ENCODE measurements at places on chromosomes 4 and X.

GRCh38 chr4:139670775-139671174 lies 5.2 kb downstream of the MGST2 start:
- DNase-seq = no peak

GRCh38 chr4:13325744-13326143 lies 158.4 kb downstream of the RAB28 start:
- no peak for DNase-seq

DNA sequence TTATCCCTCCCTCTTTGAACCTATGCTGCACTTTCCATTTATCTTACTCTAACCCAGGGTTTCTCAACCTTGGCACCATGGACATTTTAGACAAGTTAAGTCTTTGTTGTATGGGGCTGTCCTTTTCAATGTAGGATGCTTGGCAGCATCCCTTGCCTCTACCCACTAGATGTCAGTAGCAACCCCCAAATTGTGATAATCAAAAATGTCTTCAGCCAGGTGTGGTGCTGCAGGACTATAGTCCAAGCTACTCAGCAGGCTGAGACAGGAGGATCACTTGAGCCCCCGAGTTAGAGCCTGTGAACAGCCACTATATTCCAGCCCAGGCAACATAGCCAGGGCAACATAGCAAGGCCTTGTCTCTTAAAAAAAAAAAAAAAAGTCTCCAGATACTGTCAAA lies 7.0 kb downstream of the LRCH2 start:
- no peak for DNase-seq

DNA sequence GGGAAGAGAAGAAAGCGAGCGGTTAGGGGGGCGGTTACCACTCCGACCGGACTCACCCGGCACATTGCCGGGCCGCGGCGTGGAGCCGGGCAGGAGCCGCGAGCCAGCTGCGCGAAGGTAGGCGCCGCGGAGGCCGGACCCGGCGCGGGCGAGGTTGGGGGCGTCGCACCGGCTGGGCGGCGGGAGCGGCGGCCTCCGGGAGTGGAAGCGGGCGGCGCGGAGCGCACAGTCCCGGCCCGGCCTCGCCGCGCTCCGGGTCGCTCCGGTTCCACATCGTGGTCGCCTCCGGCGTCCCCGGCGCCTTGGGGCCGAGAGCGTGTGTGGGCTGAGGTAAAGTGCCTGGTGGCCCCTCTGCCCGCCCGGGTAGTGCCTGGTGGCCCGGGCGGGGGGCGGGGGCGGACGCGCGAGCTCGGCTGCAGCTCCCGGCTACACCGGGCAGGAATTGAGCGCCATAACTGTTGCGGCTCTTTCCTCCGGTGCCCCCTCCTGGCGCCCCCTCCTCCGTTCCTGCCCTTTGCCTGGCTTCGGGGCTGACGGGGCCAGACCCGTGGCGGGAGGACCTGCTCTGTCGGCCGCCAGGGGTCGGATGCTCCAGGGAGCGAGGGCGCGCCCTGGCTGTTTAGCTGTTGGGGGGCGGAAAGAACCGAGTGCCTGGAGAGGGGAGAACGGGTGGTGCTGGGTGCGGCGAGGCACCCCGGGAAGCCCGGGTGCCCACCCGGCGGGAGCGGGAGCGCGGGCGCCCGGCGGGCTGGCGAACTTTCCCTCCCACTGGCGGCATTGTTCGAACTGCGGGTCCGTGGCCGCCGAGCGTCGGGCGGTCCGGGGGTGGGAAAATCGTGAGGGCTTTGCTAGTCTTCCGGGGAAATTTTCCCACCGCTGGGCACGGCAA lies 626 bp downstream of the JADE3 start:
- DNase-seq = peak; percentile 60

GRCh38 chrX:45266456-45266855 lies 65.8 kb upstream of the DIPK2B start:
- DNase-seq = no peak

- DNase-seq = peak; percentile 1
These were observed 449.3 kb upstream of the BOD1L1 start for GRCh38 chr4:14076776-14077175.

DNA sequence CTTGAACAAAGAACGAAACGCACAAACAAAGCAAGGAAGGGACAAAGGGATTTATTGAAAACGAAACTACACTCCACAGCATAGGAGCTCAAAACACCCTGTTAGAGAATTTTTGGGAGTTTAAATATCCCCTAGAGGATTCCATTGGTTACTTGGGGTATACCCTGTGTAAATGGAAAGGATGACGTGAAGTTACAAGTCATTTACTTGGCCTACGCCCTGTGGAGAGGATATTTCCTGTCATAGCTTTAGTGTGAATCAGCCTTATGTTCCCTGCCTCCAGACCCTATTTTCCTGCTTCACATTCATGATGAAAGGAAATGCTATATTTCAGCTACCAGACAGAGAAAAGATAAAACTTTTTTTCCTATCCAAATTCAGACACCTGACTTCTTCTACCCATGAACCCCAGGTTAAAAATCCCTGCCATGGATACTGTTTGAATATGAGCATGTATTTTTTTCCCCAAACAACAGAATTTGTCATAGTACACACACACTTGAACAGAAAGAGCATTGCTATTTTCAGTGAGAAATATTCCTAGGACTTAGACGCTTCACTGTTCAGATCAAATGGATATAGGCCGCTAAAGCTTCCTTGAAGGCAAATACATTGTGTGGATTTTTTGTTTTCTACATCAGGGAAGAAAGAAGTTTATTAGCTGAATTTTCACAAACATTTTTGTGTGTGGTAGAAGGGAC lies 20.4 kb downstream of the PIN4 start:
- no peak for DNase-seq

GRCh38 chr4:39527296-39528060 lies at the start of gene UGDH:
UGDH (minus strand) TSS chr4:39527439; CDS start chr4:39521512, 5,927 bp downstream.
- peak; percentile 97 for DNase-seq

DNA sequence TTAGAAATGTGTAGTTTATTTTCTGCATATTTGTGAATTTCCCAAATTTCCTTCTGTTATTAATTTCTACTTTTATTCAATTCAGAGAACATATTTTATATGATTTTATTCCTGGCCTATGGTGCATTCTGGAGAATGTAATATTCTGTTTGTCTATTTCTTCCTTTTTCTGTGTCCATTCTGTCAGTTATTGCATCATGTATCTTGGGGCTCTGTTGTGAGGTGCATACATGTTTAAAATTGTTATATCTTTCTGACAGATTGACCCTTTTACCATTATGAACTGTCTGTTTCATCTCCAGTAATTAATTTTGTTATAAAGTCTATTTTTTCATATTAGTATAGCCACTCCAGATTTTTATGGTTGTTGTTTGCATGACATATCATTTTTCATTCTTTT lies 96.9 kb upstream of the CITED1 start:
- DNase-seq = no peak

GRCh38 chrX:102659790-102660757 lies 8.8 kb downstream of the GPRASP1 start:
- peak; percentile 88 for DNase-seq

DNA sequence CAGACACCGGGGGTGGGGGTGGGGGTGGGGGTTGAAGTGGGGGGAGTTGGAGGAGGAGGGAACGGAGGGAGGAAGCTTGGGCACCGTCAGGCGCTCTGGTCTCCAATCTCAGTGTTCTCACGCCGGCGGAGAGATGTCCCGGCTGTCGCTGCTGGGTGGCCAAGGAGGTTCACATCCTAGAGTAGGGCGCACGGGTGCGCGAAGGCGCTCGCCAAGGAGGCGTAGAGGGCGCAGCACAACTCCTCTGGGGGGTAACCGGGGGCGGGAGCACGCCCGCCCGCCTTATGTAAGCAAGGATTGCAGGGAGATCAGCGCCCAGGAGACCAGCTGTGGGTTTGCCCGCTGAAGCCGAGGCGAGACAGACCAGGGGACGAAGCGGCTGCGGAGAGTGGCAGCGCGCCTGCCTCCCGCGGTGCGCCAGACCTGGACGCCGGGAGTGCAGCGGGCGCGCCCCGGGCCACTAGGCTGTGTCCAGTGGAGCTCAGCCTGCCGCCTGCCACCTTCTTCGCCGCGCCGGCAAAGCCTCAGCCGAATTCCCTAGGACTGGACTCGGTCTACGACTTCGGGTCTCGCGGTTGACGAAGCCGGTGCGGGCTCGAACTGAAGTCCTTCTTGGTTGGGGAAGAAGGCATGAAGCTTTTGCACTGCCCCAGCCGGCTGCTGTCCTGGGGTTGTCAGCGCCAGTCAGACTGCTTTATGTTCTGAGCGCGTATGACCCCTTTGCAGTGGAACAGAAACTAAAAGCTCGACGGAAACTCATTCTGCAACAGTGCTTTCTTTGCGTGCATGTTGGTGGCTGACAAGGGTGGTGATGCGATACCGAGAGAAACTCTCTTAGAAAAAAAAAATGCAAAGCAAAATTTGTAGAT lies 707 bp upstream of the UNC5C start:
- peak; percentile 65 for DNase-seq

GRCh38 chr4:133711817-133712216 lies 489.8 kb downstream of the PABPC4L start:
- DNase-seq = no peak

DNA sequence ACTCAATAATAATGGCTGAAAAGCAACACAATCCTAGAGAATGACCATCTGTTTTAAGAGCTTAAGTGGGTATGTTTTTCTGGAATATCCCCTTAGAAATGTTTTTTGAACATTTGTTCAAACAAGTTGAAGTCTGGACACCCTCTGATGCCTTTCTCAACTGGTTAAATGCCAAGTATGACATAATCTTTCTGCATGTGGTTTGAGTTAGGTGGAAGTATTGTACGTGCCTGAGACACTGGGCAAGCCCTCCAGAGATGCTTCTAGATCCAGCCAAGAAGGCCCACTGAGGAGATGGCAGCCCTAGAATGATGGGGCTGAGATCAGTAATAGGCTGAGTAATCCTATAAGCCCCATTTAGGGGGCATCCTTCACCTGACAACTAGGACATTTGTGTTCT lies 493.1 kb downstream of the MAGEE1 start:
- no peak for DNase-seq

DNA sequence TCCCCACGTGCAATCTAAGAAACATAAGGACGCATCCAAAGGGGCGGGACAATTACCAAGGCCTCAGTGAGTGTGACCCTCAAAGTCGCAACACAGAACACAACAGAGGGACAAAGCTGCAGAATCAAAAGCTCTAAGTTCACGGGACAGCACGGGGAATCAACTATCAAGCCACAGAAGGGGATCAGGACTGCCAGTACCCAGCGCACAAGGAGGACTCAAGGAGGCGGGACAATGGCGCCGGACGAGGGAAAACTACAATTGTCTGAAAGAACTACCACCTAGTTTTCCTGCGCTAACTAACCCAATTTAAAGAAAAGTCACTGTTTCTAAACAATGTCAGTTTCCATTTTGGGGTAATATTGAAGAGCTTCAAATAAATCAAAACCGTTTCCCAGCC lies 1.3 kb downstream of the FAM53A start:
- DNase-seq = no peak

GRCh38 chr4:146211440-146211839 lies 2.9 kb upstream of the REELD1 start:
- DNase-seq = no peak

GRCh38 chr4:29259556-29259955 lies 1460.6 kb upstream of the PCDH7 start:
- no peak for DNase-seq

- no peak for DNase-seq
These were observed 16.5 kb downstream of the CDKL5 start for GRCh38 chrX:18441780-18442367.

DNA sequence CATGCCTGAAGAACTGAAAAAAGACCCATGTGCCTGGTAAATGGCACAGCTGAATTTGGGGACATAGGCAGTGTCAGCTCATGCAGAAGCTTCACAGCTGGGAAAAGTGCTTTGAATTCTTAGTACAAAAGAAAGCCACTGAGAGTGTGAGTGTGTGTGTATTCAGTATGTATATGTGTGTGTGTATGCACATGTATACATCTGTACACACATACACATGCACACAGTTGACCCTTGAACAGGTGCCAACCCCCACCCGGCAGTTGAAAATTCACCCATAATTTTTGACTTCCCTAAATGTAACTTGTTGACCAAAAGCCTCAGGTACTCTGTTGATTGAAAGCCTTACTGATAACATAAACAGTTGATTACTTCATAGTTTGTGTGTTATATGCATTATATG lies 49.5 kb upstream of the ENPP6 start:
- DNase-seq = no peak

- DNase-seq = no peak
These were observed 80.2 kb upstream of the FRMPD4 start for GRCh38 chrX:12058087-12058486.

GRCh38 chr4:152996111-152996571 lies 60.0 kb downstream of the FHDC1 start:
- no peak for DNase-seq

DNA sequence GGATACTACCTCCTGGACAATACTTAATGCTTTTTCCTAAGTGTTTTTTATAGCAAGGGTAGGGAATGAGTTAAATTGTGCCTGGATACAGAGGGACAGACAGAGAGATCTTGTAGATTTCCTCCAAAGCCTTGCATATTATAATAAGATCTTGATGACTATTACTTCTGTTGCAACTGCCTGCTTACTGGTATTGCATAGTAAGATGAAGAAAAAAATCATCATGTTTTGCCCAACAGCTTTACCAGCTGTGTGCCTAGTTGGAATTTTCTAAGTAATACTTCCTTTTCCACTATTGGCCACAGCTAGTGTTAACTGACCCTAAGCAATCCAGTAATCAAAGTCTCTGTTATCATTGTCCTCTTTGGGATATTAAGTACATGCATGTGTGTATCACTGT lies 139.0 kb downstream of the DCK start:
- DNase-seq = no peak

GRCh38 chrX:20789103-20789502 lies 522.4 kb upstream of the RPS6KA3 start:
- no peak for DNase-seq

- no peak for DNase-seq
These were observed 52.3 kb downstream of the KIAA0232 start for GRCh38 chr4:6834867-6835266.

DNA sequence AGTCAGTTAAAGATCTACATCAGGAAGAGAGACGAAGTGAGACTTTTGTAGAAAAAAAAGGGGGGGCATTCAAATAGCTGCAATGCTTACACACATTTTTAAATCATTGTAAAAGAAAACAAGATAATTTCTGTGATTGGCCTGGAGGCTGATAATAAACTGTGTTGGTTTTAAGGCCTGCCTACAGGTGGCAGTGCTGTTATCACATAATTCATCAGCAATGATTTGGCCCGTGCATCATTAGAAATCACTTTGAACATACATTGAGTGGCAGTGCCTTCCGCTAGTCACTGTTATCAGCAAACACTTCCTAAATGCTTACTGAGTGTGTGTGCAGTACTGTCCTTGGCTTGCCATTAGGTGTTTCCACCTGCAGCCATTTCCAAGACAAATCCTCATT lies 831.9 kb downstream of the TRIML1 start:
- no peak for DNase-seq

- DNase-seq = no peak
These were observed 12.8 kb upstream of the SERTM2 start for GRCh38 chrX:111498538-111499103.

GRCh38 chrX:13265111-13265510 lies 54.7 kb downstream of the ATXN3L start:
- no peak for DNase-seq

- DNase-seq = no peak
These were observed 60.7 kb downstream of the BLTP1 start for GRCh38 chr4:122212880-122213279.

GRCh38 chr4:95550115-95550987 lies 1.6 kb upstream of the UNC5C start:
- DNase-seq = no peak

GRCh38 chrX:153446950-153447580 lies 1.2 kb upstream of the TREX2 start:
- DNase-seq = no peak
